ENCODE measurements at places on chromosomes 2 and 18.

DNA sequence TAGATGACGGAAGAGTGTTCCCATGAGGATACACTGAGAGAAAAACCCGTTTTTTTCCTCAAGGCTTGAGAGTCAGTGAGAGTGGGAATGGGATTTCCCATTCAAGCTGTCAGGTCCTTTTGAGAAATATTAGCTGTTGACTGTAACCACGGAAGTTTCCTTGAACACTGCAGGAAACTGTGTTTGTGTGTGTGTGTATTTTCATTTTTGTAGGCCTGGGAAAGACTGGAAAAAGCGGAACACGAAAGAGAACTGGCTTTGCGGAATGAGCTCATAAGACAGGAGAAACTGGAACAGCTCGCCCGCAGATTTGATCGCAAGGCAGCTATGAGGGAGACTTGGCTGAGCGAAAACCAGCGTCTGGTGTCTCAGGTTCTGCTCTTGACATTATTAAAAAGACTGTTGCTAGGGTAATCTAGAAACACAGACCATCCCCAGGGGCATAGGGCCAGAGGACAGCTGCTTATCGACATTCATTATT, 98.8 kb upstream of the EML6 start:
- no peak for DNase-seq

DNA sequence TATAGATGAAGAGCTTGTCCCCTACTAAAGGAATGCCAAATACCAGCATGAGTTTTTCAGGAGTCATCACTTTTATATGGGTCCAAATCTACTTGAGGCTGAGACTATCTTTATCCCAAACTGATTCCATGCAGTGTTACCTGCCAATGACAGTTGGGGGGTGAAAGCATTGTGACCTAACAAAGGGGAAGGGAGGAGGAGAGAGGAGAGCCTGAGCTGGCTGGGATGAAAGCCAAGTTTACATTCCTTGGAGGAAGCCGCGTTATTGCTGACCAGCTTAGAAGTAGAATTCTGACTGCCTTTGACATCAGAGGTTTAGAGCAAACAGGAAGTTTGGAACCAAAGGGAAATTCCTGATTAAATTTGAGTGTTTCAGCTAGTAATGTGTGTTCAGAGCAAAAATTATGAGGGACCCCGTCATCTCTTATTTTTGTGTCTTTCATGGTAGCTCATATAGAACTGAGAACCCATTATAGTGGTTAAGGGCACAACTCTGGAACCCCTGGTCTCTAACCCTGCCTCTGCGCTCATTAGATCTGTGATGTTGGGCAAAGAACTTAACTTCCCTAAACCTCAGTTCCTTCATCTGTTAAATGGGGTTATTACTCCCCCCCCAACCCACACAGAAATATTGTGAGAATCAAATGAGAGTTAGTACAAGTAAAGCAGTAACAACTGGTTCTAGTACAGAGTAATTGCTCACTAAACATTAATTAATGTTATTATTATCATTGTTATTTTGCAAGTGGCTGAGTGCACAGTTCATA, 199.3 kb upstream of the EPAS1 start:
- peak; percentile 93 for DNase-seq

DNA sequence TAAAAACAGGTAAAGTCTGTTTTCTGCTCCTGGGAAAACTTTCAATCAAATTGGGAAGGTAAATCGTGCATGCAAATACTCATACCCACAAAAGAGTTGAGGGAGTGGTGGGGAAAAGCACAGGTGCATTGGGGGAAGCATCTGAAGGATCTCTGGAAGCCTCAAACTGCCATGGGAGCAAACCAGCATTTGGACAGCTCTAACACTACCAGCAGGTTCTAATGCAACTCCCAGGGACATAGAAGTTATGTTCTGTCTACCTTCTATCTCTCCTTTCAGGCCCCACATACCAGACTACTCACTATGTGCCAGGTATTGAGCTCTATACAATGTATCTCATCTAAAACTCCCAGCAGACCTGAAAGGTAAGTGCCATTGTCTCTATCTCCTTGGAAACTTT, 933.7 kb downstream of the NRXN1 start:
- no peak for DNase-seq

- no peak for DNase-seq
Measured at GRCh38 chr2:17276220-17276619, 242.0 kb downstream of the RAD51AP2 start.

DNA sequence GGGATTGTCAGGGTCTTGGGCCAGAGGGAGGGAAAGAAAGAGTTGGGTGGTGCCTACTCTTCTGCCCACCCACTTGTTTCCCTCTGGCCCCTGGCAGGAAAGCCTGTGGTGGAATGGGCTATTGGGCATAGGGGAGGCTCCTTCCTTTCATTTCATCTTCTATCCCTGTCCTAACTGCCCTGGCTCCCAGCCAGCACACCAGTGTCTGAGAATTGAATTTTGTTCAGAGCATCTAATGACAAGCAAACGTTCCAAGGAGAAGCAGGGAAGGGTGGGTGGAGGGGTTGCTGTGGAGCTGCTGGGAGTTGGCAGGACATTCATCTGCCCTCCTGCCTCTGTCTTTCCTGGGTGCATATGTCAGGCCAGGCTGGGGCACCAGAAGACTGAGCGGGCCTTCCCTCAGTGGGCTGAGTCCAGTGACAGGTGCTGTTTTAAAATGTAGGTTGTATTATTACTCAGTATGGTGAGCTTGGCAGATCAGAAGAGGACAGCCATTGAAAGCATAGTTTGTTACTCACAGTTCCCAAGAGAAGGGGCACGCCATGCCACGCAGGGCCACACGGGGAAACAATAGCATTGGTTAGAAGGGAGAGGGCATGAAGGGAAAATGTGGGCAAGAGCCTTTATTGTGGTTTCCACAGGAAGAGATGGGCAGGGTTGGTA, 171.9 kb downstream of the ACOXL start:
- DNase-seq: no peak

GRCh38 chr2:239155806-239156480, 244.9 kb downstream of the HDAC4 start:
- no peak for DNase-seq

GRCh38 chr18:52914148-52914547, 574.2 kb downstream of the DCC start:
- no peak for DNase-seq

GRCh38 chr2:85158559-85159273, 25.5 kb downstream of the TCF7L1 start:
- DNase-seq: no peak

GRCh38 chr18:961644-962355, 57.1 kb downstream of the ADCYAP1 start:
- peak; percentile 48 for DNase-seq

DNA sequence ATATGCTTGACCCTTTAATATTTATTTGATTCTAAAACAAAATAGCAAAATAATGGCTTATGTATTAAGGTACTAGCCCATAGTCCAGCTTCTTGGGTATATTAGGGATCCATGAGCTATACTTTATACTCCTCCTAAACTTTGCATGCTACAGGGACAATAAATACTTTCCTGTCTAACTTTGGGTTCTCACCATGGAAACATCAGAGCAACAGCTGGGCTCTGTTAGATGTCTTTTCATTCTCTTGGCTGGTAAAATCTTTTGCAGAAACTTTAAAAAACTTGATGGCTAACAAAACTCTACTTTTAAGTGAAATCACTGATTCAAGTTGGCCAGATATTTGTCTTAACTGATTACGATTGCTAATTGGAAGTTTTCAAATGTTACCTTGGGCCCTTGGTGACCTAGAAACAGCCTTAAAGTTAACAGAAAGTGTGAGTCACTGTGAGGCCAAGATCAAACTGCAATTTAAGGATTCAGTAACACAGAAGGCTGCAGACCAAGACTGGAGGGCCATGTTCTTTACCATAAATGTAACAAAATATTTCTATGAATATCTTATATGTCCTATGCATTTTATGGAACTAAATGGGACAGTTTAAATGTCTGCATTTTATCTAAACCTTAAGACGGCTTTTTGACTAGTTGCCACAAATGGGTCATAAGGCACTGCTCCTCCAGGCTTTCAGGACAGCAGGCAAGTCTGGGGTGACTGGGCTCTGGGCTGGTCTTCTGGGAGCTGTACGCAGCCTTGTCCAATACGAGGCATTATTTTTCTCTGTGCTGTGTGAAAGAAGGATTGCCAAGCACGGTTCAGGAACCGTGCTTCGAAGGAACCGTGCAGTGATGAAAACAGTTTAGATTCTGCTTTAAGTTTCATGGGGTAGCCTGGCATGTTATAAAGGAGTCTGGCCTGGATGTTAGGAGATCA, 188.5 kb downstream of the TPGS2 start:
- DNase-seq: no peak

GRCh38 chr2:26745609-26746327, 18.3 kb upstream of the SLC35F6 start:
- DNase-seq: peak; percentile 89

DNA sequence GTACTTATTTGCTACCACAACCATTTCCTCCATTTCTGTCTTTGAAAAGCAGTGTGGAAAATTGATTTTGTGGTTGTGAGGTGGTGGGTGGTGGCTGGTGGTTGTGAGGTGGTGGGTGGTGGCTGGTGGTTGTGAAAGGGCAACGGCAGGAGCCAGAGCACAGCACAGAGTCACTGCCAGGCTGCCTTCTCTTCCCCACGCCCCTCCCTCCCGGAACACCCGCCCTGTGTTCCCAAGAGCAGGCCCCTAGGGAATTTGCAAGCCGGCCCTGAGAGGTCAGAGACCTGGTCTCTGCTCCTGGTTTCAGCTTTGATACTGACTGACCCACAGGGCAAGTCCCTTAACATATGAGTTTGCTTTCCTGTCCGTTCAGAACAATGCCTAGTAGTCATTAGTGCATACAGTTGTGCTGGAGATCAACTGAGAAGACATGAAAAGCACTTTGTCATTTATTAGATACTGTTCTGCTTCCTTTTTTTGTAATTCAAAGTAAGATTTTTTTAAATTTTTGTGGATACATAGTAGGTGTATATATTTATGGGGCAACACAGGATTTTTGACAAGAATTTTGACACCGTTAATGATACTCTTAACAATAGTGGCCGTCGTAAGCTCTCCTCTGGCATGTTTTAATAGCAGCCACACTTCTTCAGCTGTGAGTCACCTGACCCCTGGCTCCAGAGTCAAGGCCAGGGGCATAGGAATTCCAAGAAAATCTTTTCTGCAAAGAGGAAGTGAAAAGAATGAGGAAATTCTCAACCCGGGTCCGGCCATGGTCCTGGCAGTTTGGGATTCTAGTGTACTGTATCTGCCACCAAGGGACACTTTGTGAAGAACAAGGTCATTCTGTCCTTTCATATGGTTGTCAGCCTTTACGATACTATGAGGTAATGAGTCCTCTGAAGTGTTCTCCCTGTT, 53.2 kb downstream of the ITGA6 start:
- no peak for DNase-seq

- DNase-seq: no peak
Measured at GRCh38 chr2:120528051-120528692, 182.2 kb downstream of the INHBB start.

GRCh38 chr2:66781804-66782203, 346.9 kb downstream of the MEIS1 start:
- no peak for DNase-seq

GRCh38 chr18:42105394-42105793, 150.4 kb downstream of the PIK3C3 start:
- DNase-seq: no peak

DNA sequence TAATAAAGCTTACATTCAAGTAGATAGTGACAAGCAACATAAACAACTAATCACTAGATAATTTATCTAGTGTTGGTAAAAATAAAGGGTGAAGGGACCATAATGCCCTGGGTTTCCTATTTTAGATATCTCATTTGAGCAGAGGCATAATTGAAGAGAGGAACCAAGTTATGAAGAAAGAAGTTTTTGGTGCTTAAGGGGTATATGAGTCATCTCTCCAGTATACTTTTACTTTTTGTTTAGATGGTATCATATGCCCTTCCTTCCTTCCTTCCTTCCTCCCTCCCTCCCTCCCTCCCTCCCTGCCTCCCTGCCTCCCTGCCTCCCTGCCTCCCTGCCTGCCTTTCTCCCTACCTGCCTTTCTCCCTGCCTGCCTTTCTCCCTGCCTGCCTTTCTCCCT, 1053.5 kb upstream of the CELF4 start:
- DNase-seq: no peak

- DNase-seq: no peak
Measured at GRCh38 chr2:129281791-129282530, 697.5 kb upstream of the RAB6C start.

DNA sequence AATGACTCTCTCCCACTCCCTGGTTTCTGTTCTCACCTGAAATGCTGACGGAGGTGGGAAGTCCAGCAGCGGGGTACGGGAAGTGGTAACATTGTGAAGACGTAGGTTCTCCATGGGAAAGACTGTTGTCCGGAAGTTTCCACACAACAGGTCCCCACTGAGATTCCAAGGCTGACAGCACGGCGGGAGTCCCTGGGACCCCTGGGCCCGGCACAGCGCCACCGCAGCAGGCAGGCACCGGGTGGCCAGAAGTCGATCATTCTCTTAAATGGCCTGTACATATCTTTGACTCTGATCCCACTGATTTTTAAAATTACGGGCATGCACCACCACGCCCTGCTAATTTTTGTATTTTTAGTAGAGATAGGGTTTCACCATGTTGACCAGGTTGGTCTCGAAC, 201.0 kb upstream of the SALL3 start:
- no peak for DNase-seq

GRCh38 chr2:62099050-62099449, 96.9 kb upstream of the B3GNT2 start:
- DNase-seq: peak; percentile 44

DNA sequence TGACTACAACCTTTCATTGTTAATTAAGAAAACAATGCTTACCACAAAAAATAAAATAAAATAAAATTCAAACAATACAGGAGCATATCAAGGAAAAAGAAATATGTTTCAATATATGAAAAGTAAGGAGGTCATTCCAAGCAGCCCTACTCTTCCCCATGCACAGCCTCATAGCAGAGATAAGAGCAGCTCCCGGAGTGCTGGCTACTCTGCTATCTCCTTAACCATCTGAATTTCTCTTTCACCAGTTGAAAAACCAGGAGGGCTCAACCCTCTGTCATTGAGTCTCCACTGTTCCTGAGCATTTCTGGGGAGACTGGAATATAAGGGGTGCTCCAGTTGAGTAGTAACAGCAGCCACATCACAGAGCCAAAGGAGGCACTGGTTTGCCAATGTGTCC, 201.4 kb downstream of the TCF4 start:
- DNase-seq: no peak

DNA sequence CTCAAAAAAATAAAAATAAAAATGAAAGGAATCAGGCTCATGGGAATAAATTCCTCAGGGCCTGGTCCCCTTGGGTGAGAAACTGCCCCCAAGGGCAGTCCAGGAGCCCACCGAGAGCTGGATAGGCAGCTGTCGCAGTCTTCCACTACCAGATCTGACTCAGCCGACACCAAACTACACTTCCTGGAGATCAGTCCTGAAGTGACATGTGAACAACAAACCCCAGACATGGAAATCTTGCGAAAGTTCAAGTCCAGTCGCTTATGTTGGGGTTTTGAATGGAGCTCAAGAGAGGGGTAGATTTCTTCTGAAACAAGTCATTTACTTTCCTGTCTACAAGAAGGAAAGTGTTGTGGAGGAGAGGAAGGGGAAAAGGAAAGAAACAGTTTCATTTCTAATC, 12.9 kb downstream of the ADCY3 start:
- peak; percentile 60 for DNase-seq

Data from suppressor macrophage treated with lipopolysaccharide for 4 hours (primary cell).